ENCODE measurements at places on chromosomes 6 and 20.

DNA sequence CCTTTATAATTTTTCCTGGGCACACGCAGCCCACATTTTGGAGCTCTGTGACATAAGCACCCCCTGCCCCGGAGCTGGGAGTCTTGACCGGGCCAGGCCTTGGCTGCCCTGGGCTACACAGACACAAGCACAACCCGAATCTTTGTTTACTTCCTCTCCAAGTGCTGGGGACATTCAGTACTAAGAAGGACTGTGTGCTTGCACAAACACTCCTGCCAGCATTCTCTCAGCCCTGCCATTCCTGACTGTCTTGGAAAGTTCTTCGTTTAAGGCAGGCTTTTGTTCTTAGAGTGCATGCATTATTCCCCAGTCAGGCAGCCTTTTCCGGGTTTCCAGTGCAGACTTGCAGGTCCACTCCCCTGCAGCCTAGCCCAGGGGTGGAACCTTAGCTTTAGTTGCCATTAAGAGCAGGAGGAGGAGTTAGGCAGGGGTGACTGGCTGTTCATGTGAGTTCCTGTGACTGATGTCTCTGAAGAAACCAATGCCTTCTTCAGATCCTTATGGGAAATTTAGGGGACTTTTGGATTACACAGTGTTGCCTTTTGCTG lies 28.6 kb downstream of the FOXO3 start:
- peak; percentile 22 for DNase-seq

DNA sequence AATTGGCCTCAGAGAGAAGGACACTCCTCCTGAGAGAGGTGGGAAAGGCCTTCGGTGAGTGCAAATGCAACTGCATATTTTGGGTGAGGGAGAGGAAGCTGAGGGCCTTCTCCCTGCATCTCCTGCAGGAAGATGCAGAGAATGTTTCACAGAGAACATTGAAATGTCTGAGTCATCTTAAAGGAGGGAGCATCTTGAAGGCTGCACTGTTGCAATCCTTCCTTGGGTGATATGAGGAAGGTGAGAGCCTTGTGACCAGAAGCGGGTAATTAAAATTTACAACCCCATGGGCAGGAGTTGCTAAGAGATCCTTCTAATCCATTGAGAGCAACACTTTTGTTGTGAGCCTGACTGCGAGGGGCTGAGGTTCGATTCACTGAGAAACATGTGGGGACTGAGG lies 375.7 kb upstream of the MARCKS start:
- no peak for DNase-seq

DNA sequence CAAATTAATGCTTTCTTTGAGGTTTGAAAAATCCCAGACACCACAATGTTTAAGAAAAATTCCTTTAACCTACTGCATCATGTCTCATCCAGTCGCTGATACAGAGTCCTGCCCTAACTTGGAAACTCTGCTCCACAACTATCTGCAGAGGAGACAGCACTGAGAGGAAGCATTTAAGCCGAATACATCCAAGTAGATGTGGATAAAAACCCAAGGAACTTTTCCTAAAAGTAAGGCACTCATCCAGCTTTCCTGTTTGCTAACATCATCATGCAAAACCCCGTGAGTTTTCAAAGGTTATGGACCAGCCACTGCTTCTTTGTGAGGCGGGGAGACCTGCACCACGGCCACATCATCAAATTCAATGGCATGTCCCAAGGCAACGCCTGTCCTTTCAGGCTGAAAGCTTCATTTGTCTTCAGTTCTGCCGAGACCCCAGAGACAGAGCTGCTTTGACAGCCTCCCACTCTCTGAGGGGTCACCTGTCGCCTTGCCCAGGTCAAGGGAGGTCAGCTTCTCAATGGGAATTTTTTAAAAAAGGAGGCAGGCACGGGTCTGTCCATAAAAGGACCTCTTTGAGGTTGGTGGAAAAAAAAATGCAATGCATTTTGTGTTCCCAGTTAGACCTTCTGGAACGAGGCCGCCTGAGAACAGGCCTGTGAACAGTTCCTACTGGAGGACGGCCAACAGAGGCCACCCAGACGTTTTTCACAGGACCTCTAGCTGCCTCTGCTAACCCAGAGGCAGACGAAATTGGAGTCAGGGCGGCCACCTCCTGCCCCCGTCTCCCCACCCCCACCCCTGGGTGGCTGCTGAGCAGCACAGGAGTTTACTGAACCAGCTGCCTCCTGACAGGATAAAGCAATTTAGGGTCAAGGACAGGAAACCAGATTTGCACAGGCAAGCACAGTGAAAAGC lies 142.5 kb upstream of the HDDC2 start:
- no peak for DNase-seq

- DNase-seq, result no peak
Observed at GRCh38 chr6:13080462-13081188, 247.7 kb downstream of the TBC1D7 start.

DNA sequence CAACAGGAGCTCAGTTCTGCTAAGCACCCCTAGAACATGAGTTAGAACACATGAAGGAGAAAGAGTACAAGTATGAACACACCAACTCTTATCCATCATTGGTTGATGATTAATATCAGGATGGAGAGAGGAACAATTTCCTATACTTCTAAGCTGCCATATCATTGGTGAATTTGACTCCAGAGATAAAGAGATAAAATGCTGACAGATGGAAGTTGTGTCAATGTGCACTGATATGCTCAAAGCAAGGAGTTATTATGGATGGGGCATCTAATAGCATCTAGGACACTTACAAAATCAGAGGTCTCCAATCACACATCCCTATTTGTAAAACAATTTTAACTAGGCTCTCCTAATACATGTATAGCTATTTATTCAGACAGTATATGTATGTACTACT lies 145.4 kb downstream of the BFSP1 start:
- no peak for DNase-seq

DNA sequence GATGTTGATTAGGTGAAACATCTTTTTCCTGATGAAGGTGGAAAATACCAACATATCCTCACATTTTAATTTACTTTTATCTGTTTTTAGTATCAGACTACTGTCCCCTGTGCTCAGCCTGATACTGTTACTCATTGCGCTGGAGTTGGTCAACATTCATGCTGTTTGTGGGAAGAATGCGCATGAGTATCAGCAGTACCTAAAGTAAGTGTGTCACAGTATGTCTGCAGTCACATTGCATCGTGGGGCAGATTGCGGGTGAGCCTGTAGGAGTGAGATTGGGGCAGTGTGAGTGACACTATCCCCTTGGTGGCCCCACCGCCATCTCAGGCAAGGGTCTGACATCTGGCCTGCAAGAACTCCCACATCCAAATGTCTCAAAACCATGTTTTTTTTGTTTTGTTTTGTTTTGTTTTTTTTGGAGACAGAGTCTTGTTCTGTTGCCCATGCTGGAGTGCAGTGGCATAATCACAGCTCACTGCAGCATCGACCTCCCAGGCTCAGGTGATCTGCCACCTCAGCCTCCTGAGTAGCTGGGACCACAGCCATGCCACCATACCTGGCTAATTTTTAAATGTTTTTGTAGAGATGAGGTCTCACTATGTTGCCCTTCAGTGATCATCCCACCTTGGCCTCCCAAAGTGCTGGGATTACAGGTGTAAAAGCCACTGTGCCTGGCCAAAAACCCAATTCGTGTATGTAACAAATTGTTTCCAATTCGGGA lies 27.8 kb downstream of the ERMARD start:
- no peak for DNase-seq

GRCh38 chr6:90859612-90860011 lies 272.7 kb upstream of the MAP3K7 start:
- DNase-seq, result no peak

- no peak for DNase-seq
Observed at GRCh38 chr6:132812756-132813172, 1.6 kb upstream of the RPS12 start.

GRCh38 chr6:170208182-170208601 lies 82.7 kb downstream of the DLL1 start:
- no peak for DNase-seq

DNA sequence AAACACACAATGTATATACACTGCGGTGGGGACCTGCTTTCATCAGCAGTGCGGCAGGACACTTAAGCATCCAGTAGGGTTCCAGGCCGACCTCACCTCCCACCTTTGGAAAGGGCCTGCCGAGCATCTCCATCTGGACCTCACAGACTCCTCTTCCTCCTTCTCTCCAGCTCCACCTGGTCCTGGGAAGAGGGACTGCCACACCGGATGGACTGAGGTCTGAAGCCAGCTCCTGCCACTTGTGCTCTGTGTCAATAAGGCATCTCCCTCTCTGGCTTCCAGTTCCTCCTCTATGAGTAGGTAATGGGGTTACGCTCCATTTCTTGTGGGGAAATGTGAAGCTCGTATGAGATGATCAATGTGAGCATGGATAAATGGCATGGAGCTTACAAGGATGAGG lies 19.1 kb upstream of the NNAT start:
- DNase-seq, result no peak

GRCh38 chr20:2840967-2841531 lies 504 bp downstream of the VPS16 start:
- DNase-seq, result peak; percentile 67

GRCh38 chr6:26223228-26223627 lies 136.0 kb downstream of the HFE start:
- no peak for DNase-seq

DNA sequence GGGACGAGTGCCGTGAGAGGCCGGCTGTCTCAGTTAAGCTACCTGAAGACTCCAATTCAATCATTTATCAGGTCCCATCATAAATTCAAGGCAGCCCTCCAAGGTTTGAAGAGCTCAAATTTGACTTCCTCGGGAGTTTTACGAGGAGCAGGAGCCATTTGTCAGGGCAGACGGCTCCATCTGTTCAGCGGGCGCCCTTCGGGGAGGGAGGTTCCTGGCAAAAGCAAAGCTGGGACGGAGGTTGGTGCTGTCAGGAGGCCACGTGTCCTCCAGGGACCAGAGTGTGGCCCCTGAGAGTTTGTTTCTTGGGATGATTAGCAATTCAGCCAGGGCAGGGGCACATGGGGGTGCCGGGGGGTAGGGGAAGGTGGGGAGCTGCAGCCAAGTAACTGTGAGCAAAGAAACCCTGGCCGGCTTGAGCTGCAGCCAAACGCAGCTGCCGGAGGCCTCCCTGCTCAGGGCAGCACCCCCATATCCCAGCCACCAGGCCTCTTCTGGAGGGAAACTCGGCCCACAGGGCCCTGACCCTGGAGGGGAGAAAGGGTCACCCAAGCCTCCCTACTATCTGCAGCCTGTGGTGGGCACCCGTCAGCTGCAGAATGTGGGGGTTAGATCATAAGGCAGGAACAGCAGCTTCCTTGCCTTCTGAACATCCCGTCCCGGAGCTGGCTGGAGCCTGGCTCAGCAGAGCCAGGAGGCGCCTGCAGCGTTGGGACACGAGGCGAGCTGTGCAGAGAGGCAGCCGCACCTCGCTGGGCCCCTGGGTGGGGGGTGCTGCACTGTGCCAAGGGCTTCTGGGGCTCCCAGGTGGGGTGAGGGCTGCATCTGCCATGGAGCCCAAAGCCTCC lies 63.6 kb upstream of the GATA5 start:
- DNase-seq, result no peak

Measured in GM20000 (cell line).